Activated CD4-positive, alpha-beta memory T cell treated with anti-CD3 and anti-CD28 coated beads for 36 hours (primary cell): ENCODE measurements at places on chromosomes 3 and 15. TPM values are rescaled to one million over a fixed set of nuclear protein-coding genes. Genes with fewer than 3 reads are reported as not detected.

GRCh38 chr3:169458752-169459151 lies 204.8 kb downstream of the MECOM start:
- H3K27ac ChIP-seq, result no peak overlapping the region
- no peak overlapping the region for H3K4me3 ChIP-seq
- H3K36me3 ChIP-seq, result no peaks in the 10 kb centered on the region
- no peak for DNase-seq
- no peaks in the 10 kb centered on the region for H3K4me1 ChIP-seq

DNA sequence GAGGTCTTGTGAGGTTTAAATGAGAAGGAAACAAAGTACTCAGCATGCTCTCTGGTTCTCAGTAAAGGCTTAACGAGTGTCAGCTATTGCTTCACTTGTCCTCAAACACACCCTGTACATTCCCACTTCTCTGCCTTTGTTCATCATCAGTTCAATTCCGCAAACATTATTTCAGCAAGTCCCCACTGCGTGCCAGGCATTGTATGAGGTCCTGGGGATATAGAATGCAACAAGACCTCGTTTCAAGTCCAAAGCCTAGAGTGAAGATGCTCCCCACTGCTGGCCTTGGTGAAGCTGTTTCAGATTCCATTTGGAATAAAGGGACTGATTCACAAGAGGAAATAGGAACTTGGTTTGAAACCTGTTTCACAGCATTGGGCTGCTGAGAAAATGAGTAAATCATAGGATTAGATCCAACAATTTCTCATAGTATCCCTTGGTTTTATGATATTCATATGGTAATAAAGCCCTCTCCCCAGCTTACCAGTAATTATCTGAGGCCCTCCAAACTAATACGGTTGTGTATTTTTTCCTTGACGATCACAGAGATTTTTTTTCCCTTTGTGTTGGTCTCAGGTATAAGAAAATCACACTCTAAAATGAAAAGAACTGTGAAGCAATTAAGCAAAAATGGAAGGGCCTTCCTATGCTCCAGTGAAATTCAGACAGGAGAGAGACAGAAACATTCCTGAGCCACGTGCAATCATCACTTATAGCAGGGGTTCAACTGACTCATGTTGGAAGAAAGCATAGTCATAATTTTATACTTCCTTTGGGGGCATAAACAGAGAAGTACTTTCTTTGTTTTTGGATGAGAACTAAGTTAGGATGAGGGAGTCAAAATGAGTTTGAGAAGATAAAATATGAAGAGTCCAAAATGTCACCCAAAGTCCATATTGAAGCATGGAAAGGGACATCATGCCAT lies 258.6 kb downstream of the RORA start:
- H3K4me1 ChIP-seq, result no peaks in the 10 kb centered on the region
- peaks cover 1% of the 10 kb centered on the region for H3K27me3 ChIP-seq
- no peak overlapping the region for H3K27ac ChIP-seq
- no peak overlapping the region for H3K4me3 ChIP-seq
- no peaks in the 10 kb centered on the region for H3K36me3 ChIP-seq

Gene SCAANT1
- total RNA-seq, result not detected

DNA sequence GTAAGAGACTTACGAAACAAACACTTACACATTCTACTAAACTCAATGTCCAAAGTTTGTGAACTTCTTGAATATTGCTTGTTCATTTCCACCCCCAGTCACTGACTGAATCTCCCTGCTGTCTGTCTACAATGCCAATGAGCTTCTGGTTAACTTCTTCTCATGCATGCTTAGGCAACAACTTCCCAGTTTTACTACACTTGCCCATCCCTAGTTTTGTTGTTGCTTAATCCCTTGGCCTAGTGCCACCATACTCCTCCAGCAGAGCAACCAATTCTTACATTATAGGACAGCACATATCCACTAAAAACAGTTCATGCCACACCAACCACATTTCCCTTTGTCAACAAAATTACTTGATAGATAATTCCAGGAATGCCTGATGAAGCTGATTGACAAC lies 40.9 kb upstream of the CCR2 start:
- no peak overlapping the region for H3K27ac ChIP-seq
- H3K36me3 ChIP-seq, result peaks cover 7% of the 10 kb centered on the region
- H3K4me3 ChIP-seq, result no peak overlapping the region
- no peaks in the 10 kb centered on the region for H3K4me1 ChIP-seq
- no peak for DNase-seq

DNA sequence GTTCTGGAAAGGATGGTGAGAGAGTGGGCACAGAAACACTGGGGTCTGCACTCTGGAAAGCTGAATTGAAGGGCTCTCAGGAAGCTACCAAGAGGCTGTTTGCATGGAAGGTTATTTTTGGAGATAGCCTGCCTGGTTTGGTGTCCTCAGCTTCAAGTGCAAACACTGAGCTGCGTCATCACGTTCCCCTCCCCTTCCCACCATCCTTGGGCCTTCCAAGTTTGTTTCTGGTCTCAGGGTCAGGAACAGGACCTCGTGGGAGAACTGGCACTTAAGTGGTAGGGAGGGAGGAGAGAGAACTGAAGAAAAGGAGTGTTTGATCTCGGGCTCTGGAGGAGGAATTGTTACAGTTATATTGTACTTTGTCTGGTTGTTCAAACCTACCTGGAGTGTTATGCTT lies 10.6 kb downstream of the ST6GAL1 start:
- peaks cover 27% of the 10 kb centered on the region for H3K36me3 ChIP-seq
- no peak overlapping the region for H3K4me3 ChIP-seq
- H3K27me3 ChIP-seq, result no peaks in the 10 kb centered on the region
- H3K27ac ChIP-seq, result no peak overlapping the region
- peaks cover 50% of the 10 kb centered on the region for H3K4me1 ChIP-seq
- no peak for DNase-seq

GRCh38 chr3:151015767-151016477 lies 43.4 kb upstream of the CLRN1 start:
- H3K4me1 ChIP-seq, result no peaks in the 10 kb centered on the region
- no peaks in the 10 kb centered on the region for H3K36me3 ChIP-seq
- no peak overlapping the region for H3K4me3 ChIP-seq
- no peak for DNase-seq

Gene EFCAB12
- total RNA-seq, result 0.31 TPM

- no peak overlapping the region for H3K4me3 ChIP-seq
- H3K27ac ChIP-seq, result no peak overlapping the region
- H3K36me3 ChIP-seq, result no peaks in the 10 kb centered on the region
- no peaks in the 10 kb centered on the region for H3K4me1 ChIP-seq
- H3K27me3 ChIP-seq, result peaks cover 3% of the 10 kb centered on the region
Observed at GRCh38 chr3:134330883-134331810, 43.1 kb downstream of the AMOTL2 start.

DNA sequence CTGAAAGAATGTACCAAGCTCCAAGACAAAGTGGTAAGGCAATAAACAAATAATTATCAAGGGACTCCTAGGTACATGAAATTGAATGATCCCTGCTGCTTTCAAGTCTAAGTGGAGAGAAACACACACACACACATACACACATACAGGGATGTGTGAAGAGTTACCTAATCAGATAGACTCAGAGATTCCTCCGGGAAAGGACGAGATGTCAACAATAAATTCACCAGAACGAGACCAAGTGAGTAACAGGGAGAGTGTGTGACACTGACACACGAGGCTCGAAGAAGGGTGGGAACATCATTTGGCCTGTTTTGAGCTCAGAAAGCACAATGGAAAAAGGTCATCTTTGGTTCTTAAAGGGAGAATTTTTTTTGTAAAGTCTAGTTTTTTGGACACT lies 13.4 kb downstream of the LRIG1 start:
- peak overlapping the region; percentile 28 for H3K27ac ChIP-seq
- H3K27me3 ChIP-seq, result no peaks in the 10 kb centered on the region
- no peak for DNase-seq
- H3K4me1 ChIP-seq, result peaks cover 84% of the 10 kb centered on the region
- no peaks in the 10 kb centered on the region for H3K36me3 ChIP-seq
